NCI-H2081 (cell line): ENCODE measurements at places on chromosomes 6 and 20.

DNA sequence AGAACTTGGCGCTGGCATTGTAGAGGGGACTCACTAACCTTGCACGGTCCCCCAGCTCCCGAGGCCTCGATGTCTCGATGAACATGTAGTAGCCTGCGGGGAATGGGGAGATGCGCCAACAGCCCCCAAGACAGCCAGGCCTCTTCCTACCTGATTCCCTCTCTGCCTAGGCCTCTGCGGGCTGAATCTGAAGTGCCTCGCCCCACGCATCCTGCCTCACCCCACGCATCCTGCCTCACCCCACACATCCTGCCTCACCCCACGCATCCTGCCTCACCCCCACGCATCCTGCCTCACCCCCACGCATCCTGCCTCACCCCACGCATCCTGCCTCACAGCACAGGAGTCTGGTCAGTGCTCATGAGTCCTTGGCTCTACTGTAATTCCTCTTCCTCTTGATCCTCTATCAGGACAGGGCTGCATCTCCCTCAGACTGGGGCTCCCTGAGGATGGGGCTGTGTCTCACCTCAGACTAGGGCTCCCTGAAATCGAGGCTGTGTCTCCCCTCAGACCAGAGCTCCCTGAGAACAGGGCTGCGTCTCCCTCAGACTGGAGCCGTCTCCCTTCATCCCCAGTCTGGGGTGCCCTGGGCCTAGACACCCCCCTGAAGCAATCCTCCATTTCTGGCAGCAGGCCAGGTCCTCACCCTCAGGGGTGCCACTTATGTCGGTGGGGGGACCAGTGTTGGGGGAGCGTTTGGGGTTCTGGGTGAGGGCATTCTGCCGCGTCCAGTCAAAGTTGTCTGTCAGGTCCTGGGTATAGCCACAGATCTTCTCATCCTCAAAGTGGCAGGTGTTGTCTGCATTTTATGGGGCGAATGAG lies 53.6 kb downstream of the MDGA1 start:
- no peak for DNase-seq

DNA sequence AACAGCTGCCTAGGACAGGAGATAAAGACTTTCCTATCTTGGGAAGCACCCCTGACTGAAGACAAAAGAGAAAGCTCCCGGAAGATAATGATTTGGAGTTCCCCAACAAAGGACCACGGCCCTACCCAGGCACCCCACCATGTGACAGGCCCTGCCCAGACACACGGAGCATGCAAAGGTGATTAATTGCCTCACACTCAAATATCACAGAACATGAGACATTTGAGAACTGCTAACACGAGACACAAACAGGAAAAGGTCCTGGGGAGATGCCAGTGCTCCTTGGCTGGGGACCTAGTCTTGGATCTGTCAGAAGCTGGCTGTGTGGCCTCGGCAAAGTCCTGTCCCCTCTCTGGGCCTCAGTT lies 82.5 kb upstream of the PTPN1 start:
- DNase-seq, result no peak

- no peak for DNase-seq
Measured at GRCh38 chr20:16400234-16400633, 173.0 kb downstream of the KIF16B start.

- DNase-seq, result peak; percentile 72
Measured at GRCh38 chr20:10219452-10219791, 792 bp downstream of the SNAP25 start.

DNA sequence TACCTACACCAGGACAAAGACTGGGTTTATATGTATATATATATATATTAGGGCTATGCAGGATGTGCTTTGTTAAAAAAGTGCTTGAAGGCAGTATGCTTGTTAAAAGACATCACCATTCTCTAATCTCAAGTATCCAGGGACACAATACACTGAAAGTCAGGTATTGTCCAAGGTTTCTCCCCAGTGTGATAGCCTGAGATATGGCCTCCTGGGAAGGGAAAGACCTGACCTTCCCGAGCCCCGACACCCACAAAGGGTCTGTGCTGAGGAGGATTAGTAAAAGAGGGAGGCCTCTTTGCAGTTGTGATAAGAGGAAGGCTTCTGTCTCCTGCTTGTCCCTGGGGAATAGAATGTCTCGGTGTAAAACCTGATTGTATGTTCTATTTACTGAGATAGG lies 156.9 kb downstream of the GPX5 start:
- DNase-seq, result no peak

GRCh38 chr6:118565311-118565960 lies 17.3 kb downstream of the PLN start:
- peak; percentile 42 for DNase-seq

GRCh38 chr6:36769676-36770499 lies 69.4 kb downstream of the CPNE5 start:
- DNase-seq, result peak; percentile 14

DNA sequence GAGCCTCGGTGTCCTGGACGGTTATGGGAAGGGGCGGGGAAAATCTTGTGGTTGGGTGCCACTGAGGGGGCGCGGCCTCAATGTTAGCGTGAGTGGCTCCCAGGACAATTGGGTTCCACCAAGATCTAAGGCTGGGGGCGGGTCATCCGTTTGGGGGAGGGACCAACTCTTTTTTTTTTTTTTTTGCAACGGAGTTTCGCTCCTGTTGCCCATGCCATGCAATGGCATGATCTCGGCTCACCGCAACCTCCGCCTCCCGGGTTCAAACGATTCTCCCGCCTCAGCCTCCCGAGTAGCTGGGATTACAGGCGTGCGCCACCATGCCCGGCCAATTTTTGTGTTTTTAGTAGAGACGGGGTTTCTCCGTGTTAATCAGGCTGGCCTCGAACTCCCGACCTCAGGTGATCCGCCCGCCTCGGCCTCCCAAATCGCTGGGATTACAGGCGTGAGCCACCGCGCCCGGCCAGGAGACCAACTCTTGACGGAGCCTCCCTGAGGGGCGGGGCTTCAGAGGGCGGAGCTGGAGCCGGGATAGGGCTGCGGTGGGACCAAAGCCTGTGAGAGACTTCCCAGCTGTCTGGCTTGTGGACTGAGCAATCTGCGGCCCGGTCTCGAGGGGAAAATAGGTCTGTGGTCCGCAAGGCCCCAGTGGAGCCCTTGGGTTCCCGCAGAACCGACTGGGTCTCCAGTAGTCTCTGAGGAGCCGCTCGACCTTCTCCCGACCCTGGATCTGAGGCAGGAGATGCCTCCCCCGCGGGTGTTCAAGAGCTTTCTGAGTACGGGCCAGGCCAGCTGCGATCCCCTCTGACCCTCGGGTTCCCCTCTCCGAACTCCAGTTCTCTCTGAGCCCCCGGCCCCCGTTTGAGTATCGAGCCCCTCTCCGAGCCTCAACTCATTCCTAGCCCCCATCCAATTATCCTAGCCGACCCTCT lies 1.1 kb downstream of the SPAG4 start:
- DNase-seq, result peak; percentile 56

- DNase-seq, result no peak
Measured at GRCh38 chr6:158569036-158569435, 9.1 kb downstream of the TMEM181 start.

- DNase-seq, result no peak
Measured at GRCh38 chr20:9270831-9271230, 201.9 kb downstream of the PLCB4 start.

DNA sequence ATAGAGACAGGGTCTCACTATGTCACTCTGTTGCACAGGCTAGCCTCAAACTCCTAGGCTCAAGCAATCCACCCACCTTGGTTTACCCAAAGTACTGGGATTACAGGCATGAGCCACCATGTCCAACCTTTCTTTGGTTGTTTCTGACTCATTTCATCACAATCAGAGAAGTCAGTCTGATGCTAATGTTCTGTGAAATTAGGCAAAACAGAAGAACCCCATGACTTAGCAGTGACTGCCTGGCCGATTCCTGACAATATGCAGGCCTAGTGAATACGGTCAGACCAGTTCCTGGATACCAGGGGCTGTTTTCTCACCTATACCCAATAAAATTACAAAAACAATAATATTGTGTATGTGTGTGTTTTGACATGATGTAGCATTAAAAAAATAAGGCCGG lies 58.8 kb upstream of the BTN3A2 start:
- no peak for DNase-seq

- no peak for DNase-seq
Measured at GRCh38 chr6:328136-328670, 35.9 kb downstream of the DUSP22 start.

DNA sequence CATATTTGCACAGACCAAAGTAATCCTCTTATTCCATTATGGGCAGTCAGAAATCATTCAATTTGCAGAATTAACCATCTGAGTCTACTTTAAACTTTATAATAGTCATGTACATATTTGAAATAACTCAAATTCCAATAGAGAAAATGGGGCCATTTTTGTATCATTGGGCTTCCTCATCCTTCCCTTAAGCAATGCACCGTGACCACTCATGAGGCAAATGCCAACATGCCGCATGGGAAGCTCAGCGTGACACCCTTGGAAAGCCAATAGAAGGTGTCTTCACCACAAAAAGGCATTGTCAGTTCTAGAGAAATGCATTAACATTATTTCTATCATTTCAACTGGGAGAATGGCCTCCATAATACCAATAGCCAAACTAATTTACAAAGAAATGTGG lies 38.5 kb downstream of the SIM1 start:
- no peak for DNase-seq

DNA sequence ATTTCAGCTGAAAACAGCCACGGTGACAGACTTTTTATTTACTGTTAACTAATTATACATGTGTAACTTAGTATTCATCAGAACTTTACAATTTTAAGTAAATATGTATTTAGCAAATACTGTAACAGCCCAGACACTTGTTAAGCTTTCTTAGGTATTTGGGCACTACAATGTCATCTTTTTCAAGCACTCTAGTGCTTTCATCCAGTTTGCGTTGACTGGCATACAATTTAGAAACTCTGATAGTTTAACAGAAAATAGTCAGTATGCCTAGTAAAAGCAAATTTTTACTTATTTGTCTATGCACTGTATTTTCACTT lies 10.6 kb downstream of the RBM39 start:
- DNase-seq, result no peak

DNA sequence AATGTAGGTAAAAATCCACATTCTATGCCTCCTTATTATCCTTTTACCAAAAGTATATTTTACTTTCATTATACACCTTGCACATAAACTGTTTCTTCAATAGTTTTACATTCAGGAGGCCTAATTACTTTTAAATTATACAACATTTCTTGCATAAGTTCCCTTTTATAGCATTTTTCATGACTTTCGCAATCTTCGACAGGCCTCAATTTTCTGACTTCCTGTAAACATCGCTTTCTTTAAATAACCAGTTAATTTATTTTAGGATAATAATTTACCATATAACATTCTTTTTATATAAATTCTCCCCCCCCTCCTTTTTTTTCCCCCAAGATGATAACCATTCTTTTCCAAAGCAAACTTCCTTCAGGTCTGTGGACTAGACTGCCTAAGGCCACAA lies 9.2 kb downstream of the SLC35A1 start:
- no peak for DNase-seq

DNA sequence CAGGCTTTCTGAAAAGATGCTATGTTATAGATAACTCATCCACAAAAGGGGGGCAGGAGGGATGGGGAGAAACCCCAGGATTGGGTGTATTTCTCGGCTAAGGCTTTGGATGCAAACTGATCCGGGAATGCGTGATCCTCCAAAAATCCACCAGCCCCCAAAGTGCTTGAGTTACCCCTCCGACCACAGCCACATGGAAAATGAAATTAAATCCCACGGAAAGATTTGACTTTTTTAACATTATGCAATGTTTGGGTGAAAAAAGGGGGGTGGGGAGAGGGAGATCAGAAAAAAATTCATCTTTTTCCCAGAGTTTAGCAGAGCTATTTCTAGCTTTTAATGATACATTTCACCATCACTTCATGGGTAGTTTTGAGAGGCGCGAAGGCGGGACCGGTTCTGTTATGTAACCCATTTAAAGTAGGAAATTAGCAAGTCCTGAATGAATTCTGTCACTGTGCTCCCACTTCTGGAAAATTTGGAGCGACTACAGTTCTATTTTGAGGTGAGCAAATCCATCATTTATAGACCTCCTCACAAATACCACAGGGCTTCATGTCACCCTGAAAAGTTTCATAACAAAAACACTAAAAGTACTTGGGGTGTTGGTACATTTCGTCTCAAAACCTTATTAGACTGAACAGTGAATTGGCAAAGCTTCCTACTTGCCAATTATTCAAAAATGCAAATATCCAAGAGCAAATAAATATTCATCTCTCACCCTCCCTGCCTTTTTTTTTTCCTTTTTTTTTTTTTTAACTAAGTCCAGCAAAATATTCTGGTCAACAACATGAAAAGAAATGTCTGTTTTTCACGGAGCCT lies 51.9 kb upstream of the NFATC2 start:
- no peak for DNase-seq

GRCh38 chr6:108557494-108558371 lies 3.0 kb upstream of the FOXO3 start:
- DNase-seq, result peak; percentile 28

DNA sequence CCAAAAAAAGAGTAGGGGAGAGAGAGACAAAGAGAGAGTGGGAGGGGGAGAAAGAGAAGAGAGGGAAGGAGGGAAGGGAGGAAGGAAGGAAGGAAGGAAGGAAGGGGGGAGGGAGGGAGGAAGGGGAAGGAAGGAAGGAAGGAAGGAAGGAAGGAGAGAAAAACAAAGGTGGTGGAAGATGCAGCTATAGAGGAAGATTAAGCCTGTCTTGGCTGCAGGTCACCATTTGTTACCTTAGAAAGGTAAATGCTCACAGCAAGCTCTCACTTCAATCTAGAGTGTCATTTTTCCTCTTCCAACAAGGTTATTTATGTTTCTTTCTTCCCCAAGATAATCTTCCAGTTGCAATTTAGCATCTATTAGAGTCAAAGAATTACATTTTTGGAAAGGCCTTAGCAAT lies 284.0 kb downstream of the PHACTR1 start:
- DNase-seq, result no peak

- DNase-seq, result no peak
Measured at GRCh38 chr6:152625213-152625612, 11.9 kb downstream of the SYNE1 start.

DNA sequence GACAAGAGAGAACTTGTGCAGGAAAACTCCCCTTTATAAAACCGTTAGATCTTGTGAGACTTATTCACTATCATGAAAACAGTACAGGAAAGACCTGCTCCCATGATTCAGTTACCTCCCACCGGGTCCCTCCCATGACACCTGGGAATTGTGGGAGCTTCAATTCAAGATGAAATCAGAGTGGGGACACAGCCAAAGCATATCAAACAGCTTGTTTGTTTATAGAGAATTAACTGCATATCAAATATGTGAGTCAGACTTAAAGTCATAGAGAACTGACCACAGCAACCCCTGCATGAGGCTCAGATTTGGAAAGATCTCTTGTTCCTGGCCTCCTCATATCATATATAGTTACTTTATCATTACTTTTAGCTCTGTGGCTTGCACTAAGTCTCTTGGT lies 29.1 kb upstream of the HDAC2 start:
- no peak for DNase-seq

GRCh38 chr6:38497546-38497945 lies 142.2 kb downstream of the BTBD9 start:
- DNase-seq, result no peak
